ENCODE measurements at places on chromosomes 1 and 21.

- DNase-seq = no peak
Measured at GRCh38 chr1:6819246-6820040, 34.2 kb downstream of the CAMTA1 start.

- DNase-seq = no peak
Measured at GRCh38 chr1:44929531-44929930, 56.9 kb downstream of the EIF2B3 start.

DNA sequence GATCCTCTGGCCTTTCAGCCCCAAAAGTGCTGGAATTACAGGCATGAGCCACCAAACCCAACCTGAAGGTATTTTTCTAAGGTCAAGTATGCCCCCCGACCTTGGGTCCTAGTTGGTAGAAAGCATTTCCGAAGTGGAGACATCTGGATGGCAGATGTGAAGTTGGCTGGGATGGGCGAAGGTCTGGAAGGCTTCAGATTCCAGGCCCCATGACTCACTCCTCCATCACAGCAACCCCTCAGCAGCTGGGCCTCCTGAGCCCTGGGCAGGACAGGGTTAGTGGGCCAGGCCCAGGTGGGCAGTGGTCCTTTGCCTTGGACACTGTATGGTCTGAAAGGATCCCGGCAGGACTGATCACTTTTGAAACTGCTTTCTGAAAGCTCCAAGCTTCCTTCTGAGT, 23.3 kb downstream of the NAV1 start:
- DNase-seq = no peak

GRCh38 chr1:27090911-27091310, 64.0 kb downstream of the SLC9A1 start:
- no peak for DNase-seq

- no peak for DNase-seq
Measured at GRCh38 chr1:24344090-24344742, 25.1 kb downstream of the GRHL3 start.

GRCh38 chr1:15959827-15960446, 16.0 kb downstream of the ZBTB17 start:
- no peak for DNase-seq

DNA sequence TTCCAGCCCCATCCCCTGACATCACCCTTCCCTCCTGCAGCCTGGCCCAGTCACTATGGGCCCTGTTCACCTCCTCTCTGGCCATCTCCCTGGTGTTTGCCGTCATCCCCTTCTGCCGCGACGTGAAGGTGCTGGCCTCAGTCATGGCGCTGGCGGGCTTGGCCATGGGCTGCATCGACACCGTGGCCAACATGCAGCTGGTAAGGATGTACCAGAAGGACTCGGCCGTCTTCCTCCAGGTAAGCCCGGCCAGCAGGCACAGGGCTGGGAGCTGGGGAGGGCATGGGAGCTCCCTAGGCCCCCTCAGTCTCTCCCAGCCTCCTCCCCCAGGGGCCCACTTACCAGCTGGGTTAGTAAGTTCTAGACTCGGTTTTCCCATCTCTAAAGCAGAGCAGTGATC, 52.1 kb downstream of the ELK4 start:
- no peak for DNase-seq

DNA sequence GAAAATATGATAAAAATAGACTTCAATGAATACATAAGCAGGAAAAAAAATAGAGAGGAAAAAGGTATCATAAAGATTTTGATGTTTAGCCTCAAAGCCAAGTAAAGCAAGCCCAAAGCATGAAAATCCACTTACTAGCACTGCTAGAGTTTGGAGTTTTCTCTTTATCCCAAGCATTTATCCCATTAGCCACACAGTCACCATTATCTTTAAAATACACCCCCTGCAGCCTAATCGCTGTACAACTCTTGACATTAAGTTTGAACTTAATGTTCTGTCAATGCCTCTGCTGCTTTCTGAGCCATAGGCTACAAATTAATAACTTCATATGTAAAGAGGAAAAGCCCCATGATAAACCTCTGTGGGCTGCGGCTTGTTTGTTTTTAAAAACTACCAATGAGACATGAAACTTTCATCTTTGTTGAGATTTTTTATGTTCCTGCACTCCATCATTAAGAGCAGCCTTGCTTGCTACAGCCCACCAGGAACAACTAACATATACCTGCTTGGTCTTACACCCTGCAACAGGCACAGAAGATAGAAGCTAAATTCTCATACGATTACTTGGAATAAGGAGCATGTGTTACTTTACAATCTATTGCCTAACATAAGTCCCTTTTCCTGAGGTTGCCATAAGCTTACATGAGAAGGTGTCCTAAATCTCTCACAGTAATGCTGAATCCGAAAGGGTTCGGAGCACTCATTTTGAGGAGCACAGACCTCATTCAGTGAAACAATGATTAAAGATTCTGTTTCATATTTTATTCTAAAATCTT, 202.4 kb downstream of the SMYD3 start:
- no peak for DNase-seq

DNA sequence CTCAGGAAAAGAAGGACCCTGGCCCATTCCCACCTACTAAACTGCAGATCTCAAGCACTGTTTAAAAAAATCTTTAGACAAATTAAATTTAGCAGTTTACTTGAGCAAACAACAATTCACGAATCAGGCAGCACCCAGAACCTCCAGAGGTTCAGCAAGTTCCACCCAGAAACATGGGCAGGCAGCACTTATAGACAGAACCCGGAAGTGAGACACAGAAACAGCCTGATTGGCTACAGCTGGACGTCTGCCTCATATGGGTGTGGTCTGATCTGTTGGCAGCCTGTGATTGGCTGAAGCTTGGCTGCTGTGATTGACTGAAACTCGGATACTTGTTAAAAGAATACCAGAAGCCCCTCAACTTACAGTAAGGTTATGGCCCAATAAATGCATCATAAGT, 34.7 kb upstream of the COL6A2 start:
- DNase-seq = no peak

GRCh38 chr1:54046671-54047383, 6.2 kb downstream of the TMEM59 start:
- DNase-seq = no peak

- DNase-seq = no peak
Measured at GRCh38 chr21:34284666-34285065, 79.1 kb upstream of the KCNE2 start.

DNA sequence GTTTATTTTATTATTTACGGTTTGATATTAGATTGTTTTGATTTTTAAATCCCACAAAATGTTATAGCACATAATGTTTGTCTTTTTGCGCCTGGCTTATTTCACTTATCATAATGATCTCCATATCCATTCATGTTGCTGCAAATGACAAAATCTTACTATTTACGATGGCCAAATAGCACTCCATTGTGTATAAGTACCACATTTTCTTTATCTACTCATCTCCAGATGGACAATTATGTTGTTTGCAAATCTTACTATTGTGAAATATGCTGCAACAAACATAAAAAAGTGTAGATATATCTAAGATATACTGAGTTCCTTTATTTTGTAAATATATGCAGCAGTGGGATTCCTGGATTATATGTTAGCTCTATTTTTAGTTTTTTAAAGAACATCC, 1568.3 kb downstream of the AMY1C start:
- DNase-seq = no peak

DNA sequence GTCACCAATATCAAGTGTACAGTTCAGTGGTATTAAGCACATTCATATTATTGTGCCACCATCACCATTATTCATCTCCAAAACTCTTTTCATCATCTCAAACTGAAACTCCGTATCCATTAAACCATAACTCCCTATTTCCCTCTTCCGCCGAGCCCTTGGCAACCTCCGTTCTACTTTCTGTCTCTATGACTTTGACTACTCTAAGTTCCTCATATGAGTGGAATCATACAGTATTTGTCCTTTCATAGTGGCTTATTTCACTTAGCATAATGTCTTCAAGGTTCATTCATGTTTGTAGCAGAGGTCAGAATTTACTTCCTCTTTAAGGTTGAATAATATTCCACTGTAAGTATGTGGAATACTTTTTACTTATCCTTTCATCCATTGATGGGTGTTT, 21.7 kb downstream of the SELP start:
- no peak for DNase-seq

- DNase-seq = no peak
Measured at GRCh38 chr21:35563885-35564451, 496.4 kb downstream of the SETD4 start.

DNA sequence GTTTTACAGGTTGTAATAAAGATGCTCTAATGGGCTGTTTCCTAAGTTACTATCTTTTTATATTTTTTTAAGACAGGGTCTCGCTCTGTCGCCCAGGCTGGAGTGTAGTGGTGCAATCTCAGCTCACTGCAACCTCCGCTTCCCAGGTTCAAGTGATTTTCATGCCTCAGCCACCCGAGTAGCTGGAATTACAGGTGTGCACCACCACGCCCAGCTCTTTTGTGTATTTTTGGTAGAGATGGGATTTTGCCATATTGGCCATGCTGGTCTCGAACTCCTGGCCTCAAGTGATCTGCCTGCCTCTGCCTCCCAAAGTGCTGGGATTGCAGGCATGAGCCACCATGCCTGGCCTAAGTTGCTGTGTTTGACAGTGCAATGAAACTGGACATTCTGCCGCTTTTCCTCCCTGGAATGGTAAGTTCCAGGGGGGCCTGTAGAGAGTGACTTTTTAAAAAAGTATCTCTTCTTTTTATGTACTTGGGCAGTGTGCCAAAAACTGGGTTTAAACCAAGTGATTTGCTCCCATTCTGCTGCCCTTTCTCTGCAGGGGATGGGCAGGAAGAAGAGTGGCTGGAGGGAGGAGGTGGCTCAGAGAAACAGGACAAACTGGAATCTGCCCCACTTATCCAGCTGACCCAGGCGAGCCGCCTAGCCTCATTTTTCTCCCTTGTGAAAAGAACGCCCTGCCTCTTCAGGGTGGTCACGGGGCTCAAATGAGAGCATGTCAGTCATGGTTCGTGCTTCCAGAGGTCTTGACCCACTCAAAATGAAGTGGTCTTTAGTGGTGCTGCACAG, 2.3 kb downstream of the SLC37A1 start:
- DNase-seq = no peak

- DNase-seq = no peak
Measured at GRCh38 chr1:1043411-1043810, 23.5 kb downstream of the AGRN start.

DNA sequence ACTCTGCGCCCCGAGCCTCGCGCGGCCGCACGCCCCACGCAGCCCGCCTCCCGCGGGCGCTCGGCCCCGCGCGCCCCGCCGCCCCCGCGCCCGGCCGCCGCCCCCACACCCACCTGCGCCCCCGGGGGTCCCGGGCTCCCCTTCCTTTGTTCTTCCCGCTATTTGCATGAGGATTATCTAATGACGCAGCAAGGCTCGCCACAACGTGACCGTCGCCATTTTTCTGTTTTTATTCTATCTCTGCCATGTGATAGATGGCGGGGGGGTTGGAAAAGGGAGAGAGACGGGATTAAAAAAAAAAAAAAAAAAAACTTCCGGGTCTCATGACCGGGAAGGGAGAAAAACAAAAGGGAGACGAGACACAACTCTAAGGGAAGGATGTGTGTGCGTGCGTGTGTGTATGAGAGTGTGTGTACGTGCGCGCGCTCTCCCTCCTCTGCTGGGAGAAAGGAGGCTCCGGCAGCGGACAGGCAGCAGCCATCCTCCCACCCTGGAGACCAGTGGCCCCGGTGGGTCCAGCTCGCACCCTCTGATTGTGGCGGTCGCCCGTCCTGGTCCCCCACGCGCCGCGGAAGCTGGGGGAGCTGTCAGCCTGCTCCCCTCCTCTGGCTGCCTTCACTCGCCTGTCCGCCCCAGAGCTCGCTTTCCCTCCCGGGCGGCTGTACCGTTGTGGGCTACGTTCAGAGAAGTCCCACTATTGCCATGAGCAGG, 80.4 kb upstream of the AK4 start:
- DNase-seq = peak; percentile 36

- DNase-seq = no peak
Measured at GRCh38 chr1:209988706-209989105, 50.7 kb downstream of the SYT14 start.

DNA sequence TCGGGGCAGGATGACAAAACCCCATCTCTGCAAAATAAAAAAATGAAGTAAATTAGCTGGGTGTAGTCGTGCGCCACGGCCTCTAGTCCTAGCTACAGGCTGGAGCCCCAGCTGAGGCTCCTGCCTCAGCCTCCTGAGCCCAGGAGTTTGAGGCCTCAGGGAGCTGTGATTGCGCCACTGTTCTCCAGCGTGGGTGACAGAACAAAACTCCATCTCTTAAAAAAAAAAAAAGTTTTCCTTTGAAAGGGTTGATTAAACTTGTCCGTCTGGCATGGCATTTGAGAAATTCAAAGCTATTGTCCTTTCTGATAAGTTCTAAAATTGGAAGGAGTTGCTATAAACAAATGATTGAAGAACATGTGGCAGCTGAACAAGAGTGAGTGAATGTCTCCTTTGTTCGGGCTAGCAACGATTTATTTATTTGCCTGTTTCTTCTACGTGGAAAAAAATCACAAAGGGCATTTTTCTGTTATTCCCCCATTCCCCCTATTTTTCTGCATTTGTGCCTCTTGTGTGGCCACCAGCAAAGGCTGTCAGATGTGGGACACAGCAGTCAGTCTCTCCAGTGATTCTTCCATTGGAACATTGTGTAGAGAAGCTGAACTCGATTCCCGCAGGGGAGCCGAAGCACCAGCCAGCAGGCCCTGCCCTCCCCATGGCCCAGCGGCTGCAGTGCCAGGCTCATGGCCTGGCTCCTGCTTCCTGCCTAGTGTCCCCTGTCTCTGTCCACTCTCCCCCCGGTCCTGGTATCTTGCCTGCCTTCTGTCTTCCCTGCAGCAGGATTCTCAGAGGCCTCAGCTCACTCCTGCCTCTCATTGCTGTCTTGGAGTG, 21.5 kb upstream of the PWP2 start:
- no peak for DNase-seq

DNA sequence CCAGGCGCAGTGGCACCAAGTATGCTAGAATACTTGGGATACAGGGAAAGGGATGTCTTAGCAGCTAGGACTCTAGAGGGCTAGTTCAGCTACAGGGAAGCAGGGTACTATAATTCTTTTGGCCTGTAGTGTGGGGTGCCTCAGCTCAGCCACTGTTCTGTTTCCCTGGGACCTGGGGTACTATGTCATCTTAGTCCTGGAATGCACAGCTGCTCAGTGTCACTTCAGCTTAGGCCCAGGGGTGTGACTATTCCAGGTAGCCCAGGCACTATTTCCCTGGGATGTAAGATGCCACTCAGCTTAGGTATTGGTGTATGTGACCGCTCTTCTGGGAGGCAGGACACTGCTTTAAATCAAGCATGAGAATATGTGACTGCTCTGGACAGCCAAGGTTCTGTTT, 34.1 kb downstream of the RGSL1 start:
- no peak for DNase-seq

- DNase-seq = no peak
Measured at GRCh38 chr1:160189649-160190625, at the start of gene CASQ1. CASQ1 (plus strand) TSS chr1:160190575; CDS start chr1:160190752, 177 bp downstream.

DNA sequence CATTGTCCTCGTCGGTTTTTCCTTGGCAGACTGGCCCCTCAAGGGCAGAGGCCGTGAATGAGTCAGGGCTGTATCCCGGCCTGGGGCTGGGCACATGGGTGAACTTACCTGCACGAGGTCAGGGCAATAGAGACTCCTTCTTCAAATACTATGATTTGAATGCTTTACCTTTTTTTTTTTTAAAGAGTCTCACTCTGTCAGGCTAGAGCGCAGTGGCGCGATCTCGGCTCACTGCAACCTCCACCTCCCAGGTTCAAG, 5.0 kb downstream of the LAPTM5 start:
- no peak for DNase-seq

GRCh38 chr1:245677461-245678240, 522.9 kb downstream of the KIF26B start:
- DNase-seq = no peak
